ENCODE measurements at places on chromosomes 4 and X. TPM values are rescaled to one million over a fixed set of nuclear protein-coding genes. Genes with fewer than 3 reads are reported as not detected.

The MSX1 gene
- total RNA-seq = 5.0 TPM

The ADH7 gene
- total RNA-seq = not detected

The ADAMTS3 gene
- total RNA-seq = 1.5 TPM

The MAGEA10 gene
- not detected for total RNA-seq

The VCX3A gene
- total RNA-seq = not detected
